ENCODE measurements at places on chromosomes 3 and 15.
A peak's percentile ranks its signal among the peaks of the same experiment; 100 is the strongest.

GRCh38 chr3:21573291-21573690, 177.7 kb downstream of the ZNF385D start:
- no peak for DNase-seq

GRCh38 chr3:152402695-152403451, 134.1 kb downstream of the MBNL1 start:
- no peak for DNase-seq

DNA sequence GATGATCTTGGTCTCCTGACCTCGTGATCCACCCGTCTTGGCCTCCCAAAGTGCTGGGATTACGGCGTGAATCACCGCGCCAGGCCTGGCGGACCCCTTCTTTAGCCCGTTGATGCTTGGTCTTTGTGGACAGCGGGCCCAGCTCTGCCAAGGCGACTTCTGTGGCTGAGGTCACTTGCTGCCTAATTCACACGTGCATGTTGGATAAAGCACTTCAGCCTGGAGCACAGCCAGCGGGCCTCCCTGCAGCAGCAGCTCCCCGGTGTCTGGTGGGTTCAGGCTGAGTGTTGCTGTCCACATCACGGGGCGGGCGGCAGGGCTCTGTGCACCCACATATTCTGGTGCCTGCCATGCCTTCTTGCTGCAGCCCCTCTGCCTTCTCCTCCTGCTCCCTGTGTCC, 88.4 kb downstream of the DGKG start:
- DNase-seq = peak; percentile 41

DNA sequence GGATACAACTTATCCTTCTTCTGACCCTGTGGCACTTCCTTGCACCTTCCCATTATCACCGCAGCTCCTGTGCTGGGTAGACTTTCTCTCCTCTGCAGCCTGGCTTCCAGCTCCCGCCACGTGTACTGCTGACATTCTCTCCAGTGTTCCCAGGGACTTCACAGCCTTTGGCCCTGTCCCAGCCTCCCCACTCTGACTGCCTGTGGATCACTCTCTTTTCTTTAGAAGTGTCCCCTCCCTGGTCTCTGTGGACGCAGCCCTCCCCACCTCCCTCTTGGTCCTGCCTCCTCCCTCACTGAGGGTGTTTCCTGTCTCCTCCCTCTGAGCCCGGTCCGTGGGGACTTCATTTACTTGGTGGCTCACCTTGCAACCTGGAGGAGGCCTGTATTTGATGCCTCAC, 17.4 kb downstream of the PDIA5 start:
- DNase-seq = peak; percentile 69

DNA sequence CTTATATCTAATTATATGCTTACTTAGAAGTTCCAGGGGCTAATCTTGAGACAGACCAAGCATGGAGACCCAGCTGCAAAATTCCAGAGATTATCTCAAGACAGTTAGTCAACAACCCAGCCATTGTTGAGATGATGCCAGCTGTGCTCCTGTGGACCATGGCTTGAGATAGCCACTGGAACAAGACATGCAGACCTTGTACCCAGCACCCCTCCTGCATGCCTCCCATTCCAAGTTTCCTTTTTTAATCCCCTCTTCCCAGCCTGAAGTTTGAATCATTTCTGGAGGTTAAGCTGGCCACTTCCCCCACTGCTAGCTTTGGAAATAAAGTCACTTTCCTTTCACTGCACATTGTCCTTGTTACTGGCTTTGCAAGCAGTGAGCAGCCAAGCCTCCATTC, 53.8 kb downstream of the IMPG2 start:
- DNase-seq = no peak

DNA sequence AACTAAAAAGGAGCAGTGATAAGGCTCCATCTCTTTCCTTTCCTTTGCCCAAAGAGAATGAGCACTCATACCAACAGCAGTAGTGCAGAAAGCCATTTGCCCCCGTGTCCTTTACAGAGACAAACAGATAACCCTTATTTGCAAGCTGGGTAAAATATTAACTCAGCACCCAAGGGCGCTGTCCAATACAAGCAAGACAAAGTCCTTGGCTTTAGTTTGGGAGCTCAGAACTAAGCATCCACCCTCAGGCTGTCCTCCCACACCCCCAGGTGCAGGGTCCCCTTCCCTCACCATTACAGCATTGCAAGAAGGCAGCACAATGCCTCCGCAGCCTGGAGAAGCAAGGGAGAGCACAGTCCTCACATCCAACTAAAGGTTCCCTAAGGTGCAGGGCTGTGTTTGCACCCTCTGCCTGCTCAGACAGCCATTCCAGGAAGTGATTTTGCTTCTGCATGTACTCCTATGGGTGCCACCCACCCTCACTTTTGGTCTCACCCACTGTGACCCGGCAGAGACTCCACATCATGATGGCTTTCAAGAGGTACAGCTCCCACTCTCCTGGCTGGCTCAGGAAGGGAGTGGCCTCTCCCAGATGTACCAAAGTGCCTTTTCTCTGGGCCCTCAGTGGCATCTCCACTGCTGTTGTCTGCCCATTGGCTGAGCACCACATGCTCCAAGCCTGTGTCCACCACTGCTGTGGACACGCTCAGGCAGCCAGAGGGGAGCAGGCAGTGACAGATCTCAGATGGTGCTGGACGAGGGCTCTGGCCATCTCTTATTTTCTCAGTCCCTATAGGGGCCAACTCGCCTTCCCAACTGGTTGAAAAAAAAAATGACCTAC, 34.1 kb upstream of the HES1 start:
- DNase-seq = no peak

GRCh38 chr15:70252951-70253320, 155.2 kb upstream of the TLE3 start:
- no peak for DNase-seq

GRCh38 chr3:34174740-34175139, 376.3 kb downstream of the PDCD6IP start:
- no peak for DNase-seq

DNA sequence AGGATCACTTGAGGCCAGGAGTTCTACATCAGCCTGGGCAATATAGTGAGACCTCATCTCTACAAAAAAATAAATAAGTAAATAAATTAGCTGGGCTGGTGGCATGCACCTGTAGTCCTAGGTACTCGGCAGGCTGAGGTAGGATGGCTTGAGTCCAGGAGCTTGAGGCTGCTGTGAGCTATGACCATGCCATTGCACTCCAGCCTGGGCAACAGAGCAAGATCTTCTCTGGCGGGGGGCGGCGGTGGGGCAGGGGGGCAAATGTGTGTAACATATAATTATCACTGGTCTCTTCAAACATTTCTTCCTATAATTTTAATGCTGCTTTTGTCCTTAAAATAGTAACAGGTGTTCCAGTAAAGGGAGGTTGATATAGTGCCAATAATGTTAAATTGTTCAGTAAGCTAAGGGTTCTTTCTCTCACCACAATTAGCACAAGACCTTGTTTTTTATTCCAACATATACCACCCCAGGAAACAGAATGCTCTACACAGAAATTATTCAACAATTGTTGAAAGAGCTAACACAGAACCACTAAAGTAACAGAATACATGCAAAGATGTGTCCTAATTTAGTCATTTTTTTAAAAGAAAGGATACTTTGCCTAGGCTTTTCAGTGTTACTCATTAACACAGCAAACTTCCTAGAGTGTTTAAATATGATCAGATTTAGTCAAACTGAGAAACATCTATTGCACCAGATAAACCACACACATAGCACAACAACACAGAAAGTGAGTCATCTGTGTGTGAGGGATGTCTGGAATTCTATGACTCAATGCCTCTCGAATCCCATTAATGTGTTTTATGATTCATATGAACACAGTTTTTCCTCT, 29.1 kb downstream of the ANKRD28 start:
- no peak for DNase-seq

All from coronary artery (tissue), 2 donors.